ENCODE measurements at places on chromosomes 11 and 22. TPM values are rescaled to one million over a fixed set of nuclear protein-coding genes. Genes with fewer than 3 reads are reported as not detected.

The C22orf31 gene
- polyA plus RNA-seq: 1.1 TPM

- no peak overlapping the region for H3K4me3 ChIP-seq
- H3K36me3 ChIP-seq: peaks cover 6% of the 10 kb centered on the region
- peaks cover 64% of the 10 kb centered on the region for H3K4me1 ChIP-seq
- no peak for DNase-seq
- no peaks in the 10 kb centered on the region for H3K27me3 ChIP-seq
Observed at GRCh38 chr11:35228328-35228725, 89.4 kb downstream of the CD44 start.

The TPBGL gene
- 0.25 TPM for polyA plus RNA-seq

- H3K4me3 ChIP-seq: peak overlapping the region; percentile 65
- peaks cover 33% of the 10 kb centered on the region for H3K27me3 ChIP-seq
- no peak for DNase-seq
- H3K4me1 ChIP-seq: peaks cover 32% of the 10 kb centered on the region
- peak overlapping the region; percentile 70 for H3K27ac ChIP-seq
- no peaks in the 10 kb centered on the region for H3K36me3 ChIP-seq
Observed at GRCh38 chr11:123430721-123431497, 840 bp downstream of the GRAMD1B start.

DNA sequence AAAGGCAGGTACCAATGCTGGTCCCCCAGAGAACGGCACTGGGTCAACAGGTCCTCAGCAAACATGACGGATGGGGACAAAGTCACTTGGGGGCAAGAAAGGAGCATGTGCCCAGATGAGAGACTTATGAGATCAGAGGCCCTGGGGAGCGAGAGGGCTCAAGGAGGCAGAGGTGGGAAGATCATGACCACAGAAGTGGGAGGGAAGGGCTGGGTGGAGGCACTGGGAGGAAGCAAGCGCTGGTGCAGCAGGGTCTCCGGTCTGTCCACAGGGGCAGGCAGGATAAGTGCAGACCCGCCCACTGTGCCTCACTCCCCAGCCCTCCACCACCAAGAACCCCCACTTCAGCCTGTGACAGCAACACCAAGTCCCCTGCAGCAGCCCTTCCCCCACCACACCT, 10.9 kb downstream of the ELFN2 start:
- no peaks in the 10 kb centered on the region for H3K36me3 ChIP-seq
- peaks cover 22% of the 10 kb centered on the region for H3K4me1 ChIP-seq
- no peak overlapping the region for H3K27ac ChIP-seq
- no peak for DNase-seq

- no peak overlapping the region for H3K4me3 ChIP-seq
- peaks cover 81% of the 10 kb centered on the region for H3K27me3 ChIP-seq
- no peaks in the 10 kb centered on the region for H3K4me1 ChIP-seq
- H3K36me3 ChIP-seq: no peaks in the 10 kb centered on the region
- no peak overlapping the region for H3K27ac ChIP-seq
Observed at GRCh38 chr22:38839686-38840085, 4.1 kb downstream of the NPTXR start.

GRCh38 chr22:38072322-38073149, 11.4 kb downstream of the SLC16A8 start:
- no peaks in the 10 kb centered on the region for H3K27me3 ChIP-seq
- DNase-seq: peak; percentile 66
- H3K27ac ChIP-seq: no peak overlapping the region
- no peak overlapping the region for H3K4me3 ChIP-seq
- H3K36me3 ChIP-seq: peaks cover 89% of the 10 kb centered on the region
- H3K4me1 ChIP-seq: no peaks in the 10 kb centered on the region

- no peaks in the 10 kb centered on the region for H3K27me3 ChIP-seq
- H3K27ac ChIP-seq: no peak overlapping the region
- H3K4me3 ChIP-seq: no peak overlapping the region
- no peak for DNase-seq
Observed at GRCh38 chr22:39294571-39295468, 24.6 kb downstream of the RPL3 start.

DNA sequence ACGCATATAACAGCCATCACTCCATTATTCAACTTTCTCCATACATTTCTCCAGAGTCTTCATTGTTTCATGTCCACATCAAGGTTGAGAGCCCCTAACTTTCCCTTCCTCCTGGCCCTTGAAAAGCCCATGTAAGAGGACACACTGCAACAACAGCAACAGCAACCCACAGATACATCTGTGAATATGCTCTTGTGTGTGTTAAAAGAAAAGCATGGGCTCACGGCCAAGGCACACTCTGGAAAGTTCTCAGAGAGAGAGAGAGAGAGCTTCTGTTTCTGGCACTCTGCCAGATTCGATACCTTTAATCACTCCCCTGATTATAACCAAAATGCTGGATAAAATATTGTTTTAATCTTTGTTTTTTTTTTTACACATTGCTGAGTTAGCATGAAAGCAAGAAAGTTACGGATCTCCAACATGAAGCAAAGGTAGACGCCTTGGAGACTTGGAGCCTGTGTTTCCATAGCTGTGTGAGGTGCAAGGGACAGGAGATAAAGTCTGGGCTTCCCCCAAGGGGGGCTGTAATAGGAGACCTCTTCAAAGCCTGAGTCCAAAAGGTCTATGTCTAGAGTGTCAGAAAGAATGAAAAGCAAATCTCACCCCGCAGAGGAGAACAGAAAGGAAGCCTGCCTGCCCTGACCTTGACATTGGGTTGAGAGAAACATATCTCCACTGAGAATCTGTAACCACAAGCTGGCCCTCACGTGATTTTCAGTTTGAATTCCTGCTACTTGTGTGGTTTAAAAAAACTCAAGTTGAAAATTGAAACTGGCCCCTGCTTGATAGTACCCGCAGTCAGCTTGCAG, 33.7 kb upstream of the MPPED1 start:
- H3K36me3 ChIP-seq: no peaks in the 10 kb centered on the region
- H3K4me3 ChIP-seq: no peak overlapping the region
- H3K4me1 ChIP-seq: peaks cover 6% of the 10 kb centered on the region
- no peak overlapping the region for H3K27ac ChIP-seq
- no peak for DNase-seq

The OR5AN1 gene
- polyA plus RNA-seq: not detected

The GNAZ gene
- 4.7 TPM for polyA plus RNA-seq

- H3K4me3 ChIP-seq: peak overlapping the region; percentile 67
- no peaks in the 10 kb centered on the region for H3K36me3 ChIP-seq
- peak overlapping the region; percentile 100 for H3K27ac ChIP-seq
Observed at GRCh38 chr22:46070215-46070802, 80.0 kb upstream of the PPARA start.

- H3K27ac ChIP-seq: no peak overlapping the region
- DNase-seq: no peak
- no peaks in the 10 kb centered on the region for H3K27me3 ChIP-seq
- peaks cover 22% of the 10 kb centered on the region for H3K36me3 ChIP-seq
- H3K4me1 ChIP-seq: no peaks in the 10 kb centered on the region
Observed at GRCh38 chr22:19081351-19081750, 40.9 kb downstream of the DGCR2 start.

GRCh38 chr22:23787600-23787896, 782 bp downstream of the SMARCB1 start:
- H3K27me3 ChIP-seq: no peaks in the 10 kb centered on the region
- peaks cover 34% of the 10 kb centered on the region for H3K4me1 ChIP-seq
- H3K36me3 ChIP-seq: no peaks in the 10 kb centered on the region
- no peak for DNase-seq
- peak overlapping the region; percentile 93 for H3K4me3 ChIP-seq

GRCh38 chr11:69364921-69365320, 71.0 kb downstream of the MYEOV start:
- peak; percentile 77 for DNase-seq
- no peaks in the 10 kb centered on the region for H3K36me3 ChIP-seq
- H3K4me3 ChIP-seq: no peak overlapping the region
- H3K27me3 ChIP-seq: no peaks in the 10 kb centered on the region

- no peak for DNase-seq
- no peak overlapping the region for H3K4me3 ChIP-seq
- no peak overlapping the region for H3K27ac ChIP-seq
- no peaks in the 10 kb centered on the region for H3K4me1 ChIP-seq
- H3K27me3 ChIP-seq: no peaks in the 10 kb centered on the region
Observed at GRCh38 chr22:40973144-40973543, 22.0 kb downstream of the RBX1 start.

DNA sequence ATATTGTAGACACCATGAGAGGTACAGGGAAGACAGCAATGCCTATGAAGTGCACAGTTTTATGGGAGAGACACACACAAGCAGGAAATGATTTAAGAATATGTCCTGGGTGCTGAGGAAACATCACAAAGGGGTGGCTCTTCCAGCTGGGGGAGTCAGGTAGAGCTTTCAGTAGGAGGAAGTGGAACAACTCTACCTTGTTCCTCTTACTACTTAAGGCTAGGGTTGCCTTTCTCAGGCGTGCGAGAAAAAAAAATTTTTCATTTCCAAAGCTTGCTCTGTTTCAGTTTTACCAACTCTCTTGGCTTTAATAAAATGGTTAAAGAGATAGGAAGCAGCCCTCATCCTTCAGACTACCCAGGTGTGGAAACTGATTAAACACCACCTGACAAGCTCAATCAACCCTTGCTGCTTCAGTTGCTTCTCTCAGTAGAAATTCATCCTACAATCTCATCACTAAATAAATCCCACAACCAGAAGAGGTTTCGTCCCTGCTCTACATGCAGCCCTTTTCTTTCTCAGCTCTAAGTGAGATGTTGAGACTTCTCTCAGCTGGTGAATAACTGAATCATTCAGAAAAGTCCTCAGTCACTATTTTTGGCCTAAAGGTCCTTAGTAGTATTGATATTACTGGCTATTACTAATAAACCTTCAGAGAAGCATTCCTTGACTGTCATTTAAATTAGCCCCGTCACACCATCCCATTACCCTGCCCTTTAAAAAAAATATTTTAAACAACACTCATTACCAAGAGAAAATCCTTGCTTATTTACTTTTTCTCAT, 5.9 kb downstream of the ABTB2 start:
- H3K4me1 ChIP-seq: peaks cover 12% of the 10 kb centered on the region
- no peak overlapping the region for H3K4me3 ChIP-seq
- no peak for DNase-seq
- no peaks in the 10 kb centered on the region for H3K36me3 ChIP-seq
- no peak overlapping the region for H3K27ac ChIP-seq
- peaks cover 42% of the 10 kb centered on the region for H3K27me3 ChIP-seq

GRCh38 chr22:17336061-17336460, 33.2 kb upstream of the CECR2 start:
- no peaks in the 10 kb centered on the region for H3K27me3 ChIP-seq
- no peak for DNase-seq
- no peak overlapping the region for H3K4me3 ChIP-seq

DNA sequence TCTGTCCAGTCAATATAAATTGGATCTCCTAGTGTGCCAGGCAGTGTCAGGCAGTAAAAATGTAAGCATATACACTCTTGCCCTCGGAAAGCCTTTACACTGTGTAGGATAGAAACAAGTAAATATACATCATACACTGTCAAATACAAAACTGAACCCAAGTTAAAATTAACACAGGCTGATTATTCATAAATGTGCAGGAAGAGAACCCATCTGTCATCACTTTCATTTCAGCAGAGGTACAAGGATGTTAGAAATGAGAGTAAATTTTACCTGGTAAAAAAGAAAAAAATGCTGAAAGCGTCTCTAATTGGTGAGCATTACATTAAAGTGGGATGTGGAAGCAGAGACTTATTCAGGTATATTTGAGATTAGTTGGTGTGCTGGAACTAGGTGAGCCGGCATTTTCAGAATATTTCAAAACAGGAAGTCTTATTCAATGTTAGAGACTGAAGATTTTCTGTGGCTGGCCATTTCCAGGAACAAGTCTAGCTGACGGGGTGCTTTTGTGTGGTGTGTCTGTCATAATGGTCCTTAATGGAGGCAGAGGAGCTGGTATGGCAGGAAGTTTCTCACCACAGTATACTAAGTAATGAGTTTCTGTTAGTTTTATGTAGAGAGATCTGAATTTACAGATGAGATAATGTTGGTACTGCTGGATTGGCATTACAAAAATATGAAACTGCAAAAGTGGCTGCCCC, 192.6 kb downstream of the CASP12 start:
- H3K4me3 ChIP-seq: peak overlapping the region; percentile 8
- no peaks in the 10 kb centered on the region for H3K36me3 ChIP-seq
- H3K27me3 ChIP-seq: no peaks in the 10 kb centered on the region
- H3K4me1 ChIP-seq: no peaks in the 10 kb centered on the region

GRCh38 chr11:33874910-33875490, 16.9 kb downstream of the LMO2 start:
- no peaks in the 10 kb centered on the region for H3K36me3 ChIP-seq
- DNase-seq: no peak
- no peaks in the 10 kb centered on the region for H3K27me3 ChIP-seq
- H3K4me1 ChIP-seq: peaks cover 47% of the 10 kb centered on the region
- H3K4me3 ChIP-seq: no peak overlapping the region

- no peaks in the 10 kb centered on the region for H3K4me1 ChIP-seq
- no peak for DNase-seq
- H3K27ac ChIP-seq: no peak overlapping the region
- no peaks in the 10 kb centered on the region for H3K36me3 ChIP-seq
- H3K4me3 ChIP-seq: no peak overlapping the region
Observed at GRCh38 chr11:112564228-112564955, 303.7 kb upstream of the PLET1 start.

The OR8B4 gene
- not detected for polyA plus RNA-seq

DNA sequence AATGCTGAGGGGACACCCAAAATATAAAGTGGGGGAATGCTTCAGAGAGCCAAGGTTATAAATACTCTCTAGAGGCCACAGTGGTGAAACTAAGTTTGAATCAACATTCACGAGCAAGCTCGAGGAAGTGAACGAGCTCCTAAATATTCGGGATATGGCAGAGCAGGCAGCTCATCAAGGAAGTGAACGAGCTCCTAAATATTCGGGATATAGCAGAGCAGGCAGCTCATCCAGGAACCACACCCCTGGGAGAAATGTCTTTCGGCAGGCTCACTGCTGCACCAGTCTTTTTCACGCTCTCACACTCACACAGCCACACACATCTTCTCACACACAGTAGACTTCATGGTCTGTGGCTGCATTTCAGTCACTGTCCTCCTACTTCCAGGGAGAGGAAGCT, 787.5 kb downstream of the OPCML start:
- H3K4me3 ChIP-seq: no peak overlapping the region
- H3K27ac ChIP-seq: no peak overlapping the region
- no peaks in the 10 kb centered on the region for H3K36me3 ChIP-seq
- DNase-seq: no peak
- H3K27me3 ChIP-seq: no peaks in the 10 kb centered on the region

The MOGAT2 gene
- not detected for polyA plus RNA-seq

DNA sequence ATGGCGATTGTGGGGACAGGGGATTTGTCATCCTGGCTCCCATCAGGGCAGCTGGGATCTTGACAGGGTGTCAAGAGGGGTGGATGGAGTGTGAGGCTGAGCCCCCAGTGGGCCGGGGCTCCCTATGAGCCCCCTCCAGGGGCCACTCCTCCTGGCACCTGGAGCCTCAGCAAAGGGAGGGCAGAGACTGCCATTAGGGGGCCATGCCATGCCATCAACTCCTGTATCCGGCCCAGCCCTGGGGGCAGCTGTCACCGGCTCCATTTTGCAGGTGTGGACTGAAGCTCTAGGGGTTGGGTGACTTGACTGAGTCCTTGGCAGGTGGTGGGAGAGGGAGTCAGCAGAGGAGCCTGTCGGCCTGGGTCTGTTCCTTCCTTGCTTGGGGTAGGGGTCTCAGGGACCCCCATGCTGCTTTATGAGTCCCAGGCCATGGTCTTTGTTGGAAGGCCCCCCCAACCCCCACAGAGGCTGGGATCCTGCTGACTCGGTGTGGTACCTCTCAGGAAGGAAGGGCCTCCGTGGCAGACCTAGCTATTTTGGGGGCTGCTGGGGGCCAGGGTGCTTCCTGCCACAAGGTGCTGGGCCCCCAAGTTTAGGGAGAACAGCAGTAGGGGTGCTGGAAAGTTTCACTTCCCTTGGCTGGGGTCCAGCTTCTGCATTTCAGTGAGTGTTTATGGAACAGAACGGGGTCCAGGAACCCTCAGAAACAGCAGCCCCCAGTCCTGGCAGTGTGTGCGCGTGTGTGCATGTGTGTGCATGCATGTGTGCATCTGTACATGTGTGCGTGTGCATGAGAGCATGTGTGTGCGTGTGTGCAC, 1.5 kb downstream of the ACY3 start:
- H3K27me3 ChIP-seq: no peaks in the 10 kb centered on the region
- H3K27ac ChIP-seq: no peak overlapping the region
- no peaks in the 10 kb centered on the region for H3K36me3 ChIP-seq
- peaks cover 16% of the 10 kb centered on the region for H3K4me1 ChIP-seq
- DNase-seq: no peak

Data from left lung (tissue), 14 donors.